Dermis blood vessel endothelial cell (primary cell): ENCODE measurements at places on chromosomes 6 and 20. TPM values are rescaled to one million over a fixed set of nuclear protein-coding genes. Genes with fewer than 3 reads are reported as not detected.

The DYNLT2 gene
- total RNA-seq, result 0.74 and 1.2 TPM in 2 replicates

The ZBP1 gene
- total RNA-seq, result not detected in 2 replicates

The SH3BGRL2 gene
- 114 and 133 TPM in 2 replicates for total RNA-seq

The CNR1 gene
- 1.3 TPM in 1 of 2 replicates, not detected in the other for total RNA-seq

The SLC22A16 gene
- total RNA-seq, result not detected in 2 replicates

The DSP gene
- total RNA-seq, result 53.1 and 95.4 TPM in 2 replicates

The CYP21A2 gene
- total RNA-seq, result 0.34 TPM in 1 of 2 replicates, not detected in the other

The ELOVL4 gene
- 0.37 and 0.51 TPM in 2 replicates for total RNA-seq

GRCh38 chr20:58706150-58706892 lies 13.7 kb downstream of the NPEPL1 start:
- no peak for DNase-seq

GRCh38 chr6:2491137-2491536 lies 245.7 kb upstream of the GMDS start:
- no peak for DNase-seq

DNA sequence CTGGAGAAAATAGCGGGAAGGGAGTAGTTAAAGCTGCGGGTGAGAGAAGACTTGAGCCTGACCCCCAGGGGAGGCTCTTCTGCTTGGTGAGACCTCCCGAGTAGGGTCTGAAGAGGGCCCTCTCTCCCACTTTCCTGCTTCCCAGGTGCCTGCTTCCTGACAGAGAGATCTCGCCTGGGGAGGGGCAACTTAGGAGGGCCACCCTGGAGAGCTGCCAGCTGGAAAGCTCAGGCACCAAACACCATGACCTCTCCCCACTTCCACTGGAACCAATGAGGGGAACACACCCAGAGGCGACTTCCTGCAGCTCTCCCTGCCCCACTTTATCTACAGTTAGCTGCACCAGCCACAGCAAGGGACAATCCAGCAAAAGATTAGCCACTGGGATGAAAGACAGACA lies 208.0 kb downstream of the TBXT start:
- no peak for DNase-seq

DNA sequence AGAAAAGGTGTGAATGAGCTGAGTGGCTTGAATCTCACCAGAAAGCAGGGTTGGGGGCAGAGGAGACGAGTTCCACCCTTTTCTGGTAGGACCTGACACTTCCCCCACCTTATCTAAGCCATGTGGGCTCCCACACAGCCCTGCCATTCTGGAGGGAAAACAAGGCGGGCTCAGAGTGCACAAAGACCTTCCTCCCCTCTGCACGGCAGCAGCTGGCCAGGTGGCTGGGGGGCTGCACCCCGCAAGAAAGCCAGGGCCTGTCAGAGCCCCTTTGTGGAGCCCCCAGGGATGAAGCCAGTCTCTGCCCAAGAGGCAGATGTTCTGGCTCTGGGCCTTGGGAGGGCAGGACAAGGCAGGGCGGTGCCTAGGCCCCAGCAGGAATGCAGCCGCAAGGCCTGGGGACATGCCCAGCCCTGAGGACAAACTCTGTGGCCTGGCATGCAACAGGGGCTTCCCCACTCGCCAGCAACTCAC lies 48.4 kb upstream of the DSN1 start:
- no peak for DNase-seq

- DNase-seq, result peak; percentile 91
These were observed 216.3 kb upstream of the ECI2 start for GRCh38 chr6:4351520-4352321.

- peak; percentile 71 for DNase-seq
These were observed 114.3 kb upstream of the GGTLC1 start for GRCh38 chr20:24102749-24103333.

DNA sequence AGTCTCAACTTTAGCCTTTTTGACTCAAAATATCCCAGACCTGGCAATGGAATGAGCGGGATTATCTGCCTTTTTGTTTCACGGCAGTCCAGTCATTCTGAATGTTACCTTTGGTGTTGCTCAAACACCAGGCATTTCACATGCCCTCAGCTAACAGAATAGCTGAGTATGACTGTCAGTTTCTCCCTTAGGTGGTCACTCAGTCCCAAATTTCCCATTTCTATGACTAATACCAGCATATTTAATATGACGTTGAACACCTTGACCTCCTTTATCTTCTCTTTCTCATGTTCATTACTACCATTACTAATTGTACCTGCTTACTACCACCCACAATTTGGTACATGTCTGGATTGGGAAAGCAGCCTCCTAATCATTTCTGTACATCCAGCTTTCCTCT lies 65.2 kb downstream of the EDN1 start:
- DNase-seq, result no peak

DNA sequence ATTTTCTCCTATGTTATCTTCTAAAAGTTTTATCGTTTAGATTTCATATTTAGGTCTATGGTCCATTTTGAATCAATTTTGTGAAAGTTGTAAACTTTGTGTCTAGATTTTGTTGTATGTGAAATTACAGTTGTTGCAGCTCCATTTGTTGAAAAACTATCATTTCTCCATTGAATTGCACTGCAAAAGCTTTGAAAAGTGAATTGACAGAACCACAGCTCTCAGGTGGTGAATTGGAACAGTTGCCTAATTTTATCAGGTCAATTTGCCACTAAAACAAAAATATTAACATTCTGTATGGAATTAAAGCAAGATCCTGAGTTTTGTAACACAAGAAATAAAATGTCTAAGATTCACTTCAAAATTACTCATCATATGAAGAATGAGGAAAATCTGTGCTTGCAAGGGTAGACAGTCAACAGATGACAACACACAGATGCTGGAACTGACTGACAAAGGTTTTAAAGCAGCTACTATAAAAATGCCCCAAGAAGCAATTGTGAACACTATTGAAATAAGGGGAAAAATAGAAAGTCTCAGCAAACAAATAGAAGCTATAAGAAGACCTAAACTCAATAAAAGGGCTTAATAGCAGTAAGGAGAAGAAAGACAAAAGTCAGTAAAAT lies 346.7 kb downstream of the PAX1 start:
- no peak for DNase-seq

DNA sequence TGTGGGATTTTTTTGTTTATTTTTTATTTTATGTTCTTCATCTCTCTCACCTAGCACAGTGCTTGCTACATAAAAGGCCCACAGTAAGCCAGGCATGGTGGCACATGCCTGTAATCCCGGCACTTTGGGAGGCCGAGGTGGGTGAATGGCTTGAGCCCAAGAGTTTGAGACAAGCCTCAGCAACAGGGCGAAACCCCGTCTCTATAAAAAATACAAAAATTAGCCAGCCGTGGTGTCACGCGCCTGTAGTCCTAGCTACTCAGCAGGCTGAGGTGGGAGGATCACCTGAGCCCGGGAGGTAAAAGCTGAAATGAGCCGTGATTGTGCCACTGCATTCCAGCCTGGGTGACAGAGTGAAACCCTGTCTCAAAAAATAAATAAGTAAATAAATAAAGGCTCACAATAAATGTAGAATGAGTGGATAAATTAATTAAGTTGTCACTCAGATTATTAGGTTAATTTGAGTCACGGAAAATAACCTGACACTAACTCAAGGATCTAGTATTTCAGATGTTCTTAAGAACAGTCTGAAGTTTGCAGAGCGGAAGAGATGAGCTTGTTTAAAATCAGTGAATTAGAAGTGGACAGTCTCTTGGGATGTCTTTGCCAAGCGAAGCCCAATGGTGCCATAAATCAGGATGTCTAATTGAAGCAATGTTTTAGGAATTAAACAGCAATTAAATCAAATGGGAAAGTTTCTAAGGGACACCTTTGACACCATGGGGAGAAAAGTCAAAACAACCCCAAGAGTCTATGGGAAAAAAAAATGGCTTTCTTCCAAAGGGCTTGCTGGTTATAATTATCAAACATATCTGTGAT lies 214.4 kb downstream of the ZNF217 start:
- DNase-seq, result no peak

DNA sequence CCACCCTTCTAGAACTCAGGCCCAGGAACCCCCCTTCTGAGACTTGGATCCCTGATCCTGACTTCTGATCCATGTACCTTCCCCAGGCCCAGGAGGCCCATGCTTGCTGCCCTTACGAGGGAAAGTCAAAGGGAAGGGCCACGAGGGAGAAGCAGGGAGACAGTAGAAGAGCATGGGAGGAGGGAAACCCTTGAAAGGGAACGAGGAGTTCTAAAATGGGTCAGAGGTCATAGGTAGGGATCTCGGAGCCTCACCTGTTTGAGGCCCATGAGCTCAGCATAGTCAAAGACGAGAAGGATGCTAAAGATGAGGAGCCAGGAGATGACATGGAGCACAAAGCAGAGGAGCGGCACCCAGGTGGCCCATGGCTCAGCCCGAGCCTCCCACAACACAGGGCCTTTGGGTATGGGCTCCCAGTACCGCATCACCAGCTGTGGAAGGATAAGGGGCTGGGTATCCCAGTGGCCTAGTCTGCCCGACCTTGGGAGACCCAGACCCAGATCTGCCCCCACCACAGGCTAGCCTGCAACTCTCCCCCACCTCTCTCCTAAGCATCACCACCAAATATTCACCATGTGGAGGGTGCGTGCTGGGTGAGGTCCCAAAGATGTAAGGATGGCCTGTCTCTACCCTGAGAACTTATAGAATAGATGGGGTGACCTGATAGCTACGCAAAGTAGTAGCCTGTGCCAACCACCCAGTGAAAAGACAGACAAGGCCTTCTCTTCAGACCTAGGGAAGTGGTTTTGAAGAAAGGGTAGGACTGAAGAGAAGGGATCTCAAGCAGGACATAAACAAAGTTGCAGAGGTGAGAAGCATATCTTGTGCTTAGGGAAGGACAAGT lies 1.5 kb downstream of the NRM start:
- DNase-seq, result no peak

DNA sequence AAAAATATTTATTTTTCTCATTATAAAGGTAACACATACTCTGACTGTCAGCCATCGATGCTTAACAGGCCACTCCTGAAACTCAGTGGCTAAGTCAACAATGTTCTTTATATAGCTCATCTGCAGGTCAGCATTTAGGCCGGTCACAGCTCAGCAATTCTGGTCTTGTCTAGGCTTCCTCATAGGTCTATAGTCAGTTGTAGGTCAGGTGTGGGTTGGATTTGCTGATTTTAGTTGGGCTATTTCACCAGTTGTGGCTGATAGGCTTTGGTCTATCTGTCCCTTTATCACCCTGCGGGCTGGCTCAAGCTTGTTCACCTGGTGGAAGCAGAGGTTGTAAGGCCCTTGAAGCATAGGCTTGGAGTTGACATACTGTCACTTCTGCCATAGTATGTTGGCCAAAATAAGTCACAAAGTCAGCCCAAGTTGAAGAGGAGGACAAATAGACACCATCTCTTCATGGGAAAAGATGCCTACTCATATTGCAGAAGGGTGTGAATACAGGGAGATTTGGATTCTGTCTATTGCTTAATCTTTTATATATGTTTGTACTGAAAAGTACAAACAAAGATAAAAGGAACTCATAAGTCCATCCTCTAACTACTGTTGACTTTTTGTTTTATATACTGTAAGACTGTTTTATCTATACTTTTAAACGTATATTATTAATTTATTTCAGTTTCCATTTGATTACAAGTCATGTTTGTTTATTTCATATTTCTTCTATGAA lies 75.0 kb downstream of the BCKDHB start:
- DNase-seq, result no peak

DNA sequence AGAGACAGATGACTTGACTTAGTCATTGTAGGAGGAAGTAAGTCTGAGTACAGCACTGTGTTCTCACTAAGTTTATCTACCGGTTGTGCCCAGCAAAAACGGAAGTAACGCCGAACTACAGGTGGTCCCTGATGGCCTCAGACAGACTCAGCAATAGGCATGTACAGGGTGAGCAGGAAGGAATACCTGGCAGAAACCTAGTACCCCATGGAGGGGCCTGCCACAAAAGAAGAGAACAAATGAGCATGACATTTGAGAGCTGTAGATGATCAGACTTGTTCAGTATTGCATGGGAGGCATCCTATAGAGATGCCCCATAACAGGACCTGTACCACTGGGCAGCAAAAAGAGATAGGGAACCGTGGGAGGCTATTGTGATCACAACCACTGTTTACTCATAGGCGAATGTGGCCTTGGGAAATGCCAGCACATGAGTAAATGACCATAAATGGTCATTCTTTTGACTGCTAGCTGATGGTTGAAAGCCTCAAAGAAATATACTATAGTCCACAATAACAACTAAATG lies 106.4 kb upstream of the TAB2 start:
- DNase-seq, result no peak

- no peak for DNase-seq
These were observed 194.0 kb downstream of the SOD2 start for GRCh38 chr6:159499034-159499433.

DNA sequence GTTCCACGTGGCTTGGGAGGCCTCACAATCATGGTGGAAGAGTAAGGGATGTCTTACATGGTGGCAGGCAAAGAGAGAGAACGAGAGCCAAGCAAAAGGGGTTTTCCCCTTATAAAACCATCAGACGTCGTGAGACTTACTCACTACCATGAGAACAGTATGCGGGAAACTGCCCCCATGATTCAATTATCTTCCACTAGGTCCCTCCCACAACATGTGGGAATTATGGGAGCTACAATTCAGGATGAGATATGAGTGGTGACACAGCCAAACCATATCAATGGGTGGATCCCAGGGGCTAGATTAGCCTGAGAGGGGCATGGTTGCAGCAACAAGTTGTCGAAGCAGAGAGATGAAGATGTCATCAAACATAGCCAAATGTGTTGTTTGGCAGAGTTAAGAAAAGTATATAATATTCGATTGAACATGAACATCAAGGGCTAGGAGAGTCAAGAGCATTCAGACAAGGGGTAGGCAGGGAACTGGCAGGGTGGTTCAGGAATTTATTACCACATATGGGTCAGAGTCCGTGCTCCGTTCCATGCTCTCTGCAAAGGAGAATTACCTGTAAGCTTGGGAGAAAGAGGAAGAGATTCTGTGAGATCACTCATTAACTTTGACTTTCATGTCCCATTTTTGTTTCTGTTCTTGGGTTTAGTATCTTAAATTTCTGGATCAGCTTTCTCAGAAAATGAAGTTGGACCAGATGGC lies 98.8 kb downstream of the CCDC170 start:
- DNase-seq, result no peak

- DNase-seq, result no peak
These were observed 53.0 kb upstream of the ZNF831 start for GRCh38 chr20:59110607-59111006.

DNA sequence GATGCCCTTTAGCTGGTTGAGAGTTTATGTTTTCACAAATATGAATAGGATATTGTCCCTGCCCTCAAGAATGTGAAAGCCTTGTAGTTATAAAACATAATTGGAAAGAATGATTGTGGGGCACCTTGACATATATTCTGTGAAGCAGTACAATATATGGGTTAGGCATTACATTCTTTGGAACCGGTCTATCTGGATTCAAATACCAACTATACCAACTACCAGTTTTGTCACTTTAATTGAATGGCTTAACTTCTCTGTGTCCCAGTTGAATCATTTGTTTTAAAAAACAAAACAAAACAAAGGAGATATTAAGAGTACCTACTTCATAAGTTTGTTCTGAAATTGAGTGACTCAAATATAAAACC lies 146.5 kb downstream of the TBC1D32 start:
- no peak for DNase-seq
